Progenitor cell of endocrine pancreas (in vitro differentiated cells): ENCODE measurements at places on chromosomes 4 and X.

- no peak for DNase-seq
Observed at GRCh38 chr4:87120010-87120409, 100.4 kb downstream of the KLHL8 start.

DNA sequence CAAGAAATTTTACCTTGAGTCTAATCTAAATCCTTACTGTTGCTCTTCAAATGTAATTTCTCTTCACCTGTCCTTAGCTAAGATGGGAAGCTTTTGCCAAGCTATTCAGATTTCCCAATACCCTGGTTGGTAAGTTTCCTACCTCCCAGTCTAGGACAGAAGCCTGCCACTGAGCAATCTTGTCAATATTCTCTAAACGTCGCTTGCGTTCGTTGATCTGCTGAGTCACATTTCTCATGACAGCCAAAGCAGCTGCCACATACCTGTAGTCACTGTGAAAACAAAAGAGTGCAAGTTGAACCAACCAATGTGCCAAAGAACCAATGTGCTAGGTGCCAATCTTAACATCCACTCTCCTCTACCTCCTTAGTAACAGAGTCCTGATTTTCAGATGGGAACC is 111.1 kb downstream of the ARHGEF9 start:
- no peak for DNase-seq

GRCh38 chr4:93825551-93826216 is 2.9 kb upstream of the ATOH1 start:
- no peak for DNase-seq

DNA sequence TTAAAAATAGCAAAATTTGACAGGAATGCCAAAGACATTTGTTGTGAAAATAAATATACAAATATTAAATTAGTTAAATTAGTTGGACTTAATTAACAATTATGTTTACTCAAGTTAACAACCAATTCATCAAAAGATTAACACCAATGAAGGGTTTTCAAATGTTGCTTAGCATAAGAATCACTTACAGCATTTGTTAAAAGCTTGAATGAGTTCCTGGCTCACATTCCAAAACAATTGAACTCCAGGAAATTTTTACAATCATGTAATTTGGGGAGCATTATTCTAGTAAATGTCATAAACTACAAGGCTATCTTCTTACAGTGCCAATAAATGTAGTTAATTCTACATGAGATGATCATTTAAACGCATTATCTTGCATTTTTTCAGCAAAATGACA is 249.7 kb upstream of the MAGEB2 start:
- DNase-seq, result no peak

DNA sequence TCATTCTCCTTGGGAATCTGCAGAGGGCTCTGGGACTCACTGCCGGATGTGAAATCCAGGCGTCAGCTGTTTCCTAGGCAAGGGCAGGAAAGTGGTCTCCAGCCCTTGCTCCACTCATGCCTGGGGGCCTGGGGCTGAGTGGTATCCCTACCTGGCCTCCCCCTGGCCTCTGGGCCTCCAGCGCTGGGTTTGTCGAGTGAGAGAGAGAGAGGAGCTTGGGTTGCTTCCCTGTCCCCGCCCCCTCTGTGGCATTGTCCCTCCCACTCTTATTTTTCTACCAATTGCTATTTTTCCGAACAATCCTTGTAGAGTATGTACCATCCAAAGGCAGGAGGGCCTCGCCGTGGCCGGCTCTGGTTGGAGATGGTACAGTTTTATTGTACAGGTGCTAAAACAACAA is 53.1 kb downstream of the ELF4 start:
- no peak for DNase-seq

DNA sequence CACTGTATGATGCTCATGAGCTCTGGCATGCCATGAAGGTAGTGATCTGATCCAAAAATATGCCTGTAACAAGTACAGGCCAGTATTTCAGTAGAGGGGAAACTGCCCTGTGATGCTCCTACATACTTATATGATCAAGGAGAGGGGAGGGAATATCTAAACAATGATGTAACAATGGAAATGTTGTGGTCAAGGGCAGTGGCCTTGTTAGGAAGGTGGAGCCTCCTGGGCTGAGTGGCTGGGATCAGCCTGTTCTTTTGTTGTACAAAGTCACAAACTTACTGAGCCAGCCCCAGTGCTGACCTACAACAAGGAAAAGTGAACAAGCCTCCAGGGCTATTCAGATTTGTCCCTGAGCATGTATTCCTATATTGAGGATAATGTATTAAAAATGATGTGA is 70.3 kb downstream of the ANXA10 start:
- DNase-seq, result no peak

DNA sequence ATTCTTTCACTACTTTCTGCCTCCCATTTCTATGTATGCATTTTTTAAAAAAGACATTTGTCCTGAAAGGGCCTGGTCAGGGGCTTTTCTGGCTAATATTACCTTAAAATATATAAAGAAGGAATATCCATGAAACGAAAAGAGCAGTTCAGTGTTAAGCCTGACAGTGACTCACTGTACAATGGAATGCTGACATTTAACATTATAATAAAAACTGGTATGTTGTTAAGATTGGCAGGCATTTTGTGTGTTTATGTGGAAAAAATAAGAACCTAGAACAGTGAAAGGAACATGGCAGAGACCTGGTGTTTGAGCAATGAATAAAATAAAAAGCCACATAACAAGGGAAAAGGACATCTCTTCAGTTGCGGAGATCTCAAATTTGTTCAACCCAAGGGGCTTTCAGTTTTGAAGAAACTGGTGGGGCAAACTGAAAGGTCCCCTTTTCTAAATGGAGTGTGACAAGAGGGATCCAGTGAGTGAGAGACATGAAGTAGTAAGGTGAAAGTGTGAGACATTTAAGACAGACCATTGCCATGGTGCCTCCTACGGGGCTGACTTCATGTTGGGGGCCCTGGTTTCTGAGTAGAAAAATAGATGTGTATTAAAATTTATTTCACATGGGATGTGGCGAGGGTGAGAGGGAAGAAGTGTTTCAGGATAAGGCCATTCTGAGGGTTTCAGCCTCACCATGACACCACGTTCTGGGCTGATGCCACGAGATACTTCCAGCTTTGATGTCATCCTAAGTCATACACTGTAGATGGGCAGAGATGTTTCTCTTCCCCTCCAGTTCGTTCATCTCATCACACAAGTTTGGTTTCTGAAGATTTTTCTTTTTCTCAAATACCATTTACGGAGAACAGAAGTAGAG is 324.9 kb downstream of the PPP3CA start:
- DNase-seq, result no peak

DNA sequence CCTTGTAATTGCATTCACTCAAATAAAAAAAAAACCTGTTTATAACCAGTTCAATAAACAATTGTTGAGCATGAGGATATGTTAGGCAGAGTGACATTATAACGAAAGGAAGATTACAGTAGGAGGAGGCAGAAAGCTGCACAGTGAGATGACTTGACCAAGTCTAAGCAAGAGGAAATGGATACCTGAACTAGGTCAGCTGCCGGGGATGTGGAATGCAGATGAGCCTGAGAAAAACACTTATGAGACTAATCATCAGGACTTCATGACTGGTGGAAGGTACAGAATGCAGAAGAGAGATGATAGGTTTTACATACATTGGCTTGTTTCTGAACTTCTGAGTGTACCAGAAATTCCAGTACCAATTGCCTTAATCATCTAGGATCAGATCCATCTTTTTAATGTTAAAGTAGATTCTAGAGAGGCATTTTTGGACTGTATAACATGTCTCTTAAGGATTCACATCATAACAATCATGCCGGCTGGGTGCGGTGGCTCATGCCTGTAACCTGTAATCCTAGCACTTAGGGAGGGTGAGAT is 208.1 kb upstream of the PPP3CA start:
- DNase-seq, result no peak

DNA sequence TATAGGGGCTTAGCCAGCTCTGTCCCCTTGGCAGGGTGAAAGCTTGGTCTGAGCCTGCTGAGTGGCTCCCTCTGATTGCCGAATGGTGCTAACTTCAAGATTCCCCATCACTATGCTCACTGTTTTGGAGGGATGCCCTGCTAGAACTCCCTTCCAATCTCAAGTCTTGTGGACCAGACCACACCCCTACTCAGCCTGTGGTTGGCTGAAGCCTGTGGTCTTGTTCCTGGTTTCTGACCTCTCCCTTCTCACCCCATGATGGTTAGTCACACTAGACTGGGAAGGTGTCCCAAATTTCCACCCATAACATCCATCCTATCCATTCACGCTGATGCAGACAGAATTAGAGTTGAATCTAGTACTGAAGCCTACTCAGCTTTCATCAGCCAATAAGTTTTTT is 184.7 kb upstream of the NDP start:
- no peak for DNase-seq

GRCh38 chr4:85414972-85415371 is 60.0 kb upstream of the ARHGAP24 start:
- no peak for DNase-seq

DNA sequence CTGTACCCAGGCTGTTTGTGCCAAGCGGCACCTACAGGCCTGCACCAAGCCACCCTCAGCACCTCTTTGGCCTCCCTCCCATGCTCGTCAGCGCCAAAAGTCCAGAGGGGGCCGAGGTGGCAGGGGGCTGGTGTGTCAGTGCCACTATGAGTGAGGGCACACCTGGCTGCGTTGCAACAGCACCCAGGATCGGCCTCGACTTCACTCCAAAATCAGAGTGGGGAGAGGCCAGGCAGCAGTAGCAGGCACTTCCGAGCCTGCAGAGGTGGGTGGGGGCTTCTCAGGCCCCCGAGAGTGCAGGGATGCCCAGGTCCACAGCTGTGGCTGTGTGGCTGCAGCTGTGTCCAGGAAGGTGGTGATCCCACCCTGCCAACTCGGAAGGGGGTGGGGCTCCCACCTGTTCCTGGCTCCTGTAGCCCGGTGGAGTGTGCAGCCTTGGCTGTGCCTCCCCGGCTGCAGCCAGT is 58.5 kb downstream of the PPA2 start:
- DNase-seq, result no peak

- DNase-seq, result no peak
Observed at GRCh38 chr4:78688366-78688765, 87.8 kb upstream of the BMP2K start.

DNA sequence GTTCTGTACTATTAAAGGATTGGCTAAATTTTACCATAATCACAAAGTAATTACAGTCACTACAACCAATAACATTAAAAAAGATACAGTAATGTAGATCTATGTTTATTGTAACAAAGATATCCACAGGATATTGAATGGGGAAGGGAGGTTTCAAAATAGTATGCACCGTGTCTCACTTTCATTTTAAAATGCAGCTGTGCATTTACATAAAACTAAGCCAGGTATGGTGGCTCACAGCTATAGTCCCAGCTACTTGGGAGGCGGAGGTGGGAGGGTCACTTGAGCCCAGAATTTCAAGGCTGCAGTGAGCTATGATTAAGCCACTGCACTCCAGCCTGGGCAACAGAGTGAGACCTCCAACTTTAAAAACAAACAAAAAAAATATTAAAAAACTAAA is 8.5 kb downstream of the SRP72 start:
- no peak for DNase-seq

GRCh38 chrX:44974451-44974850 is 101.5 kb downstream of the KDM6A start:
- DNase-seq, result no peak

DNA sequence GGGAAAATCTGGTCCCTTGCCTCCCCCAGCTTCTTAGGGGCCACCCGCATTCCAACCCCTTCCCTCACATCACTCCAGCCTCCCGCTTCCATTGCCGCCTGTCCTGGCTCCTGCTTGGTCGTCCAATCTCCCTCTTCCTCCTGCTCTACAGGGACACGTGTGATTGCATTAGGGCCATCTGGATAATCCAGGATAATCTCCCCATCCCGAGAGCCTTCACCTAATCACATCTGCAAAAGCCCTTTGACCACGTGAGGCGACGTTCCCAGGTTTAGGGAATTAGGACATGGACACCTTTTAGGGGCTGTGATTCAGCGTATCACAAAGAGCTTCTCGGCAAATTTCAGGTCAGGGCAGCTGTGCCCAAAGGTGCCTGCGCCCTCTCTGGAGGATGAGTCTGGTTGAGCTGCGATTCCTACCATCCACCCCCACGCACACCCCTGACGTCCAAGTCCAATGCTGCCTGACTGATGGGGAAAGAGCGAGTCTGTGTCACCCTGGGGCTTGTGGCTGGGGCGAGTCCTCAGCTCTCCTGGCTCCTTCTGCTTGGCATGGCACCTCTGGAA is 104.6 kb downstream of the PSAPL1 start:
- no peak for DNase-seq

DNA sequence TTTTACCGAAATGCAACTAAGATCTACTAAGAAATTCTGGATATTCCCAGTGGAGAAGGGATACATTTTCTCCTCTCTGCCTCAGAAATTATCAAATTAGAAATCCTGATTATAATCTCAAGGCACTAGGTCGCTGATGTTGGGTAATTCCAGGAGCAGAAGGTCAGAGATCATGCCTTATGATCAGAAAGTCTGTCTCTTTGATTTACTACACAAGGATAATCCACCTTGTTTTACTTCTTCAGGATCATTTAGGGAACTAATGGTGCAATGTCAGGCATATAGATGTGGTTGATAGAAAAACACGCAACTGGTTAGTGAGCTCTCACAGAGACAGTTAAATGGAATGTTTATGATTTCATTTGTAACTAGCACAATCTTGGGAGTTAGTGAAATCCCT is 1069.7 kb downstream of the STIM2 start:
- DNase-seq, result no peak

- no peak for DNase-seq
Observed at GRCh38 chrX:57977992-57978391, 67.7 kb upstream of the ZXDA start.

DNA sequence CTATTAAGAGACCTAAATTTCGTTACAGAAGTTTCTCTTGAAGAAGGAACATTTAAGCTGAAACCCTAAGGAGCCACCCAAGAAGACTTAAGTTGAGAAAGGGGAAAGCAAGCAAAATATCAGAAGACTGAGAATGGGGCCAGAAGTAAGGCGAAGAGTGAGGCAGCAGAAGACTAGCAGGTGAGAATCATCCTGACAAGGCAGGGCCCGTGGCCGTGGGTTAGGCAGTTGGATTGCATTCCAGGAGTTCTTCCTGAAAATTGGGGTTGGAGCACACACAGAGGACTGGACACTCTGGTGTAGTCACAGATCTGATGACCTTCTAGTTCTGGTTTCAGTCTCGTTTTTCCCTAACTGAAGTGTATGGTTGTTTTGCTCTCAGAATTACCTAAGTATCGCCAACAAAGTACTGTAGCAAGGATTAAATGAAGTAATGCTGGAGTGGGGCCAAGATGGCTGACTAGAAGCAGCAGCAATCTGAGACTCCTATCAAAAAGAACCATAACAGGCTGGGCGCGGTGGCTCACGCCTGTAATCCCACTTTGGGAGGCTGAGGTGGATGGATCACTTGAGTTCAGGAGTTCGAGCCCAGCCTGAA is 94.4 kb upstream of the GUCY1A1 start:
- no peak for DNase-seq

GRCh38 chr4:52837716-52838558 is 24.2 kb upstream of the RASL11B start:
- no peak for DNase-seq

- DNase-seq, result no peak
Observed at GRCh38 chr4:103773691-103774231, 54.0 kb upstream of the TACR3 start.

DNA sequence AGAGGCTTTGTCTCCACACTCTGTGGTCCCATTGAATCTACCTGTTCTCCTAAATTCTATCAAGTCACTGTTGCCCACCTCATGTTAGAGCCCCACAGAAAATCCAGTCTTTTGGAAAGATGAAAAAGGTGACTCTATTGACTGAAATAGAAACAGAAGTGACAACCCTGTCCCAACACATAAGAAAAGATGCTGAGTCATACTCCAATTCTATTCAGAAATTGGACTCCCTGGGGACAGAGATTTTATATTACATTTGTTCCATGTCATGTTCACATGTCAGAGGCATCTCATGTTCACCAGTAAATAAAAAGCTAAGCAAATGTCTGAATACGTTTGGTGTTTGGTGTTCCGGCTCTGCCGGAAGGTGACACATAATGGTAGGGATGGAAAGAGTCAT is 2.9 kb upstream of the GRPR start:
- DNase-seq, result no peak
